ENCODE measurements at places on chromosomes 12 and 14.

DNA sequence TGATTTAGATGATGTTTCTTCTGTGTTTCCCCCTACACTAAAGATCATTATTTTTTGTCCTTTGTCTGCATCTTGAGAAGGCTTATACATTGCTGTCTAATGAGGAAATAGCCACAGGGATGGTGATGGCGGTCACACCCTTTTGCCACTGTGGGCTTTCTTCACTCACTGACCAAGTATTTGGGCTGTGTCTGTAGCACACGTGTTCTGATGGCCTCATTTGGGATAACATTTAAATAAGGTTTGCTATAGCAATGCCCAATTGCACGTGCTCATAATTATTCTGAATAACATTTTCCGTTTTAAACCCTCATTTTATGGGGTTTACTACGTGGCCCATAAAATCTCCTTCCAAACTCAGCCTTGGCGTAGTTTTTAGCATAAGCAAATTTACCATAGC is 230.3 kb upstream of the PRICKLE1 start:
- DNase-seq = no peak

- no peak for DNase-seq
Observed at GRCh38 chr12:19542606-19543005, 103.3 kb downstream of the AEBP2 start.

GRCh38 chr14:95195031-95195430 is 37.7 kb upstream of the DICER1 start:
- no peak for DNase-seq

DNA sequence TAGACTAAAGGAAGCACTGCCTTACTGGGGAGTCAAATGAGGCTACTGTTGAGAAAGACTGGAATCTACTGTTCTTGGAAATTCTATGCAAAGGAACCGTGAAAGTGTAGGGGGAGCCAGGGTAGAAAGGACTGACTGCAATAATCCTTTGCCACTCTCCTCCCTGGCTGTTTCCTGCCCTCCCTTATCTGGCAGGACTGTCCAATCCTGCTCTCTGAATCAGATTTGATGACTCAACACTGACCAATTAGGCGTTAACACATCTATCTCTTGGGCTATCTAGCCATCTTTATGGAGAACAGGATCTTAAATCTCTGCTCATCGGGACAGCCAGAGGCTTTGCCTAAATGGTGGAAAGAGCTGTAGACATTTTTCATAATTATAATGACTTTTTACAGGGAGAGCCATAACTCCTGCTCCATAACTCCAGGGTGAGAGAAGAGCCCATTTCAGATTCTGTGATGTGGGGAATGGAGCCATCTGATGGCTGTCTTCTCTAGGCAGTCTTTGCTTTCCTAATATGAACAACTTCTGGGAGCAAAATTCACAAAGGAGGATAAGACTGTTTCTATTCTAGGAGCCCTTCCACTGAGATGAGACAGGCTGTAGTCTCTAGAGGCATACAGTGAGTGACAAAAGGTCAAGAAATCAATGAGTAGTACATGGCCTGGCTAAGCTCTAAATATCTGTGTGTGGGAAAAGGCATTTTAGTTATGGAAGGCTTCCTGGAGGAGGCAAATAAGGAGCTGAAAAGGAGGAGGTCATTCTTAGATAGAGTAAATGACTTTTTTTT is 68.9 kb upstream of the CISTR start:
- DNase-seq = no peak

DNA sequence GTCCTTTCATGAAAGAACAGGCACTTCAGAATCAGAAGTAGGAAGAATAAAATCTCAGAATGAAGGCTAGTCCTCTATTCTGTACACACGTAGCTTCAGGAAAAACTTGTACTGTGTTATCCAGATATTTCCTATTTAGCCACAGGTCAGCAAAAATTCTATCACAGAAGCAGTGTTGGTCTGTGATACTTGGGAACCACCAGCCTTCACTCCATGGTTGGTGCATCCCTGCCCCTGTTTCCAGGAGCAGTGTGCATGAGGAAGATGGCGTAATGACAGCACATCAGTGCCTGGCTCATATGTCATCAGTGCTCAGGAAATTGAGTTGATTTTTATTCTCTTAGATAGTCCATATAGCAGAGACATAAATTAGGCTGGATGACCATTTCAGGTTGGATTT is 87.7 kb downstream of the SAMD4A start:
- DNase-seq = no peak

- DNase-seq = no peak
Observed at GRCh38 chr14:27391331-27391730, 793.5 kb upstream of the NOVA1 start.

- no peak for DNase-seq
Observed at GRCh38 chr12:23581913-23582312, 367.6 kb downstream of the SOX5 start.

All from KG1 (cell line).